ENCODE measurements at places on chromosomes 5 and 9.

DNA sequence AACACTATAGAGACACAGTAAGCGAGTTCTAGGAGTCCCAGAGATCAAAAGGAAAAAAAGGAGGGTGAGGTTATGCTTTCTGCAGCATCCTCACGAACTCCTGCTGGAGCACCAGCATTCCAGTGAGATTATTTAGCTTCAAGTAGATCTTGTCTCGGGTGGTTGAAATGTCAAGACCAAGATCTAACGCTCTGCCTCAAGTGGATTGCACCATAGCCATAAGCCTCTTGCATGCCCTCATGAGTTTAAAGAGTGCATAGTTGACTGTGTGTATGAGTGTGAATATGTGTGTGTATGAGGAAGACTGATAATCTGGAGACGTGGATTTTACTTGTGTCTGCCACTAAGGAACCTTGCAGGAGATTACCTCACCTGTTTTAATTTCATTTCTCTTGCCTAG is 335.3 kb upstream of the ADAMTSL1 start:
- DNase-seq: no peak

DNA sequence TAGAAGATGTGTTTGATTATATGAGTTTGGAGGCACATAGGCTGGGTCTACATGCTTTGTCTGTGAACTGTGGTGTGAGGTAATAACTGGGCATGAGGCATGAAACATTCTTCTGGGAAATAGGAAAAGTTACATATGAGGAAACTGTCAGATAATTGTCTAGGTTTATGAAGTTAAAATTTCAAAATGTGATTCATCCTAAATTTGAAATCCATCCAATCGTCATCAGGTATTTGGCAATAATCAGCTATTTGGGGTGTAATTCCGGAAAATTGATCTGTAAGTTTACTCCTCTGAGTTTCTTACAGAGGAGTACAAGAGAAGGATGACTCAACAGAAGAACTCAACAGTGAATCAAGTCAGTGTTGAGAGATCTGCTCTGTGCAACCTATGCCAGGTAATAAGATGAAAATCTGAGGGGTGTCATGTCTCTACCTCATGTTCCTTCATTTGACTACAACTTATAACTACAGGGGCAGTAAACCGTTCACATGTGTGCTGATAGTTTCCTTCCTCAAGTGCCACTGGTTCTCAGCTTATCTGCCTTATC is 1171.6 kb upstream of the CDH18 start:
- no peak for DNase-seq

- no peak for DNase-seq
Measured at GRCh38 chr5:14236757-14237156, 93.6 kb downstream of the TRIO start.

- peak; percentile 24 for DNase-seq
Measured at GRCh38 chr9:95504053-95504963, 12.5 kb downstream of the PTCH1 start.

- DNase-seq: no peak
Measured at GRCh38 chr5:131405674-131406073, 141.8 kb downstream of the CDC42SE2 start.

DNA sequence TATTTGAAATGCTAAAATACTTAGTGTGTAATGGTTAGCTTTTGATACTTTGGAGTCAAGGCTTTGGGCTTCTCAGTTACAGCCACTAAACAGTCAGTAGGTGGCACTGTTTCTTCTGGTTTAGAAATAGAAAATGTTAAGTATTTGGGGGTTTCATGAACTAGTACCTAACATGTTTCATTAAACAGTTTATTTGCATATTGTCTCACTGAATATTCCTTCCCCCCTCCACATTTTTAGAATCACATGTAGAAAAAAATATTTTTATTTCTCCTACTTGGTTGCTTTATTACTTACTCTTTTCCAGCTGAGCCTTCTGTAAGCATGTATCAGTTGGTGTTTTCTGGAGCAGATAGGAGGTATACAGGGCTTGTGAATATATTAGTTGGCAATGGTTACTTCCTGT is 48.0 kb downstream of the IPO11 start:
- DNase-seq: no peak

DNA sequence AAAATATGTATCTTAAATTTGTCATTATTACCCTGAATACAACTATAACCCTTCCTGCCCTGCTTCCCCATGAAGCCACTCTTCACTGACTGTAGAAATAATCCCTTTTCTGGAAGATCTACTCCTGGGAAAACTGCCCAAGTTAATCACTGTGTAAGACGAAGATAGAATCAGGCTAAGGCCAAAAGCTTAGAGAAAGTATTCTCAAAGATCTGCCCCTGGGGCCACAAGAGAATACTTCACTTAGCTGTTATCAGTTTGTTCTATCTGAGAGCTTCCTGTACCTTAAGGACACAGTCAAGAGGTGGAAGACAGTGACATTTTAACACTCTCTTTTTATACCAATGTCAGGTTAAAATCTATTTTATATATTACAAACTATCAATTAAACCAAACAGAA is 33.8 kb downstream of the RNF145 start:
- no peak for DNase-seq

DNA sequence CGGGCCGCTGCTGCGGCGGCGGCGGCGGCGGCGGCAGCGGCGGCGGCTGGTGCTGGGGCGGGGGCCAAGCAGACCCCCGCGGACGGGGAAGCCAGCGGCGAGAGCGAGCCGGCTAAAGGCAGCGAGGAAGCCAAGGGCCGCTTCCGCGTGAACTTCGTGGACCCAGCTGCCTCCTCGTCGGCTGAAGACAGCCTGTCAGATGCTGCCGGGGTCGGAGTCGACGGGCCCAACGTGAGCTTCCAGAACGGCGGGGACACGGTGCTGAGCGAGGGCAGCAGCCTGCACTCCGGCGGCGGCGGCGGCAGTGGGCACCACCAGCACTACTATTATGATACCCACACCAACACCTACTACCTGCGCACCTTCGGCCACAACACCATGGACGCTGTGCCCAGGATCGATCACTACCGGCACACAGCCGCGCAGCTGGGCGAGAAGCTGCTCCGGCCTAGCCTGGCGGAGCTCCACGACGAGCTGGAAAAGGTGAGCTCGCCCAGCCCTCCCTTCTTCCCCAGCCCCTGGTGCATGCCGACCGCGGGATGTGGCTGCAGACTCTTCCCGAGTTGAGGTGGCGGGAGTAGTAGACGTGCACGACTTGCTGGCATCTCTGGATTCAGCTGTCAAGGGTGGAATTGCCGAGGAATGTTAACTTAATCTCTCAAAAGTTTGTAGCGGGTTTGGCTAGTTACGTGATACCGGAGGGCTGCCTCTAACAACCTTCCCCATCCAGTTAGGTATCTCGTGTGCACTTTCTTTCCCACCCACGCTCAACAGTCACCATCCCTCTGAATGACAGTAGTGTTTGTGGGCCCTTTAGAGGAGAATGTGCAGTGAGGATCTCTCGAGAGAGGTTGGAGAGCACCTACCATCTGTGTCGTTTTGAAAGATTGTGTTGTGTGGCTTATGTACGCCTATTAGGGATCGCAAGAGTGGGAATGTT is 932 bp downstream of the SLC12A2 start:
- no peak for DNase-seq

GRCh38 chr9:135480071-135480939 is 723 bp downstream of the PPP1R26 start:
- DNase-seq: no peak

GRCh38 chr9:125189011-125189360 is 617 bp downstream of the PPP6C start:
- DNase-seq: no peak

DNA sequence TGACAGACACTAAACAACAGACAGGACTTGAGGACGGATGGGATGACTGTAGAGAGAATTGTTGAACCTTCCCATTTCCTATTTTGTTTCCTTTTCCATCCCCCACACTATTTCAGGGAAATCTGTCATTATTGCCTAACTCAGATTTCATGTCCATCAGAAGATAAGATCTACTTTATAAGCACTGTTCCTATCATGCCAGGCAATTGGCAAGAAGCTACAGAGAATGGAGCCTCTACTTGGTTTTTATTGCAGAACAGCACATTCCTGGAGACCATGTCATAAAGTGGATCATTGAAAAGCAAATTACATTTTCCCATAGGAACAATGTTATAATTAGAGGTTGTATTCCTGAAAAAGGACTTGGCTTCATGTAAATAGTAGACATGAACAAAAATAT is 173.7 kb upstream of the KIF2A start:
- DNase-seq: no peak

DNA sequence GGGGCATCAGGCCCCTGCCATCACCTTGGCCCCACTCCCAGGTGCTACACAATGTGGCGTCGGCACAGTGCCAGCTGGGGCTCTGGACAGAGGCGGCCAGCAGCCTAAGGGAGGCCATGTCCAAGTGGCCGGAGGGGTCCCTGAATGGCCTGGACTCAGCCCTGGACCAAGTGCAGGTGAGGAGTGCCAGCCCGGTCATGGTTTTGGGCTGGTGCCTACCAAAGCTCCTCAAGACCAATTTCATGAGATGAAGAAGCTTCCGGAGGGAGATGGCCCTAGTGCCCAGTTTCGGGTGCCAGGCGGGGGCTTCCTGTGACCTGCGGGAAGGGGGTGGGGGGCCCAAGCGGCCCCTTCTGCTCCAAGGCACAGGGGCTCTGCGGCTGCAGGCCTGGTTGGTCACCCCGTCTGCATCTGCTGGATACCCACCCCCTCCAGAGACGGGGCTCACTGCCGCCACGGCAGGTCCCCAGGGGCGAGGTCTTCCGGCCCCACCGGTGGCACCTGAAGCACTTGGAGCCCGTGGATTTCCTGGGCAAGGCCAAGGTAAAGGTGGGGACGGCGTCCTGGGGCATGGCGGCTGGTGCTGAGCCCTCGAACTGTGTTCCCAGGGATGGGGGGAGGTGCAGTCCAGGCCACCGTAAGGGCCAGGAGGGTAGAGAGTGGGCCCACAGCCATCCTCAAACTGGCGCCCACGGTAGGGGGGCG is 5.8 kb downstream of the NOXA1 start:
- DNase-seq: no peak

- DNase-seq: no peak
Measured at GRCh38 chr5:111237470-111237869, 13.3 kb downstream of the CAMK4 start.

DNA sequence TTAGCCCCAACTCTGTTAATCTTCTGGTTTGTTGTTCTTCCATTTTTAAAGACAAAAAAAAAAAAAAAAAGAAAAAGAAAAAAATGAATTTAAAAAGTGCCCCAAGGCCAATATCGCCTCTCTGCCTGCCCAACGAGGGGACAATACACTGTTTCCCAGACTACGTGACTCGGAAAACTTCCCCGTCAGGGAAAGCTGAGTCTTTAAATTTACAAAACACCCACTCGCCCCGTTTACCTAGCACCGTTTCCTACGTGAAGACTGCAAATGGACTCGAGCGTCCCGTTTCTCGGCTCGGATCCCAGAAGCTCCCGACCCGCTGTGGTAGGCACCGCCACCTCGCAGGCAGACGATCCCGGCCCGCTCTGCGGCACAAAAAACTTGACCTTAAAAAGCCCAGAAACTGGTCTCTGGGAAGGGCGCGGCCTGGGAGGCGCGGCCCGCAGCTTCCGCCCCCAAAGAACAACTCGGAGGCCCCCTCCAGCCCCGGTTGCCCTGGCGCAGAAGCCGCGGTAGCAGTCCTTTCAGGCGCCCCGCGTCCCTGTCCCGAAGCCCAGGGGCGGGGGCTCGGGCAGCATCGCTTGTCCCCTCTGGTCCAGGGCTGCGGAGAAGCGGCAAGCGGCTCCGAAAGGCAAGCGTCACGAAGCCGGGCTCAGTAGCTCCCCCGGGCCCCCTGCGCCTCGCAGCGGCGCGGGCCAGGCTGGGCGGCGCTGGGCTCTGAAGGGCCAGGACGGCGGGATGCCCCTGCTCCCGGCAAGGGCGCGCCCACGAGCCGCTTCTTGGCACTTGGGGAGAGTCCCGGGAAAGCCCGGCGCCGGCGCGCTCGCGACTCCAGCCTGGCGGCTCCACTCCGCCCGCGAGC is at the start of gene GCNT4:
GCNT4 (minus strand) TSS at position 367 of the 862 bp plus-strand sequence. CDS start 22,521 bp downstream, outside the sequence.
- DNase-seq: no peak

All from skin of body (tissue), 3 donors.